ENCODE measurements at places on chromosomes 1 and 21. TPM values are rescaled to one million over a fixed set of nuclear protein-coding genes. Genes with fewer than 3 reads are reported as not detected.

DNA sequence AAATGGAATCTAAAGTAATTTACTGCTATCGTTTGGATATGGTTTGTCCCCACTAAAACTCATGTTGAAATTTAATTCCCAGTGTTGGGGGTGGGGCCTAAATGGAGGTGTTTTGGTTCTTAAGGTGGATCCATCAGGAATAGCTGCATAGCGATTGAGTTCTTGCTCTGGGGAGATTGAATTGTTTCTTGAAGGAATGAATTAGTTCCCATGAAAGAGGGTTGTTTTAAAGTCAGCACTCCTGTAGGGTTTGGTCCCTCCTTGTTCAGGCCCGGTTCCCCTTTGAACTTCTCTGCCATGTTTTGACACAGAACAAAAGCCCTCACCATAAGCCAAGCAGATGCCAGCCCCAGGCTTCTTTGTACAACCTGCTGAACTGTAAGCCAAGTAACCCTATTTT, 170.9 kb downstream of the COL11A1 start:
- H3K4me3 ChIP-seq, result no peak overlapping the region
- no peaks in the 10 kb centered on the region for H3K27me3 ChIP-seq
- no peaks in the 10 kb centered on the region for H3K4me1 ChIP-seq
- peak; percentile 31 for DNase-seq

OR6N1 gene
- total RNA-seq, result not detected

DNA sequence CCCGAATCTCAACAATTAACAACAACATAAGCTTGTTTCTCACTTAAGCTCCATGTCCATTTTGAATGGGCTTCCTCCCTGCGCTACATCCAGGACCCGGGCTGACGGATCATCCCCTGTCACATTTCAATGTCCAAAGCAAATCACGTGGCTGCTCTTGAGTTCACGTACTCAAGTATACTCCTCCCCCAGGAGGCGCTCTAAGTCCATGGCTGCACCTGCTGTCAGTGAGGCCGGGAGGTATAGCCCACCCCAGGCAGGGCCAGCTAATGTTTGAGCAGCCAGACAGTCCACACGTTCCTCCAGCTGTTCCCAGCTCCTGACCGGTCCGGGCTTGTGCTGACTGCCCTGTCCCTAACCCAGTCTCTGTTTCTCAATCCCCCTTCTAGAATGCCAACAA, 220.8 kb downstream of the SLC35F3 start:
- H3K27ac ChIP-seq, result no peak overlapping the region
- H3K36me3 ChIP-seq, result no peaks in the 10 kb centered on the region
- no peak overlapping the region for H3K4me3 ChIP-seq
- no peaks in the 10 kb centered on the region for H3K4me1 ChIP-seq
- no peaks in the 10 kb centered on the region for H3K27me3 ChIP-seq

GRCh38 chr1:33099290-33100118, 18.6 kb downstream of the AZIN2 start:
- H3K4me3 ChIP-seq, result no peak overlapping the region
- H3K36me3 ChIP-seq, result no peaks in the 10 kb centered on the region

DNA sequence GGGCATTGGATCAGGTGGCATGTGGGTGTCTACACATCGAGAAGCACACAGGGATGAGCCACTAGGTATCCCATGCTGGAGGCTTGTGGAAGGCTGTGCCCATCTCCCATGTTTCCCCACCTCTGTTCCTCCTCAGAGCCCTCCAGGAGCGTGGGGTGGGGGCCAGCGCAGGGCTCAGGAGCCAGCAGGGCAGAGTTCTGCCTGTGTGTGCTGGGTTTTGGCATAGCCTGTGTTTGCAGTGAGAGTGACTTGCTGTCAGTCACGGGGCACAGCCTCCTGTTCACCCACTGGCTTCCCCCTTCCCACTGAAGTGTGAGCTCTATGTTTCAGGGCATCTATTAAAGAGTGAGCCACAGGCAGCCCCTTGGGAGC, 10.4 kb downstream of the IBA57 start:
- no peak for DNase-seq
- no peaks in the 10 kb centered on the region for H3K27me3 ChIP-seq
- no peaks in the 10 kb centered on the region for H3K36me3 ChIP-seq
- H3K4me3 ChIP-seq, result no peak overlapping the region
- no peak overlapping the region for H3K27ac ChIP-seq

FAM163A gene
- total RNA-seq, result 0.08 TPM

ATAD3C gene
- total RNA-seq, result 0.45 TPM

DNA sequence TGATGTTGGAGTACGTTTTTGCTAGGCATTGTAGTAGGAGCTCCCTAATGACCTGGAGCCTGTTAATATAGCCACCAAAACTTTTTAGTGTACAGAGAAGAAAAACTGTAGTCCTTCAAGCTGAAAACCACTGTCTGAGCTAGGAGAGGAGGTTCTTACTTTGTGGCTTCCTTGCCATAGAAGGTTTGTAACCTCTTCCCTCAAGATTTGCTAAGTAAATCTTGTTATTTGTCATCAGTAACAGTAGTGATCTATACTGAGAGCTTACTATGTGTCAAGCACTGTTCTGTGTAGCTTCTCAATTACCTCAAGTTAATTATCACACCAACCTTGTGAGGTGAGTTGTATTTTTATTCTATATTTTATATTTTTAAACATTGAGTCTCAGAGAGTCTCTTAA, 21.2 kb upstream of the LRRC8C start:
- no peaks in the 10 kb centered on the region for H3K27me3 ChIP-seq
- H3K27ac ChIP-seq, result no peak overlapping the region
- peaks cover 11% of the 10 kb centered on the region for H3K4me1 ChIP-seq
- no peak overlapping the region for H3K4me3 ChIP-seq
- no peak for DNase-seq

DNA sequence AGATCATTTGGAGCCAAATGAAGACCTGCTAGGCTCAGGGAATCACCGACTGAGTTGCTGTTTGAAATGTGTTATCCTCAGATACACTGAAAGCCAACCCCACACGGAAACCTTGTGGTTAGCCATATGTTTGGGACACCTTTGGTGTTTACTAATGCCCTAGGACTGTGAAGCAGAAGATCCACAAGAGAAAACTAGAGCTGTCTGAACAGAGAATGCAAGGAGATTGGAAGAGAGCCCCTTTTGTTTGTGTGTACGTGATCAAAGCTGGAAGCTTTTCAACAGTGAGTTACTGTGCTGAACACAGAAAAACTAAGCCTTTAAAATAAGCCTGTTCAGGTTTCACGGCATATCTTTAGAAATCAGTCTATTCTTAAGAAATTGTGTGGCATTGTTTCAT, 908.2 kb upstream of the ADGRL2 start:
- peaks cover 10% of the 10 kb centered on the region for H3K4me1 ChIP-seq
- H3K4me3 ChIP-seq, result no peak overlapping the region
- no peak overlapping the region for H3K27ac ChIP-seq

DNA sequence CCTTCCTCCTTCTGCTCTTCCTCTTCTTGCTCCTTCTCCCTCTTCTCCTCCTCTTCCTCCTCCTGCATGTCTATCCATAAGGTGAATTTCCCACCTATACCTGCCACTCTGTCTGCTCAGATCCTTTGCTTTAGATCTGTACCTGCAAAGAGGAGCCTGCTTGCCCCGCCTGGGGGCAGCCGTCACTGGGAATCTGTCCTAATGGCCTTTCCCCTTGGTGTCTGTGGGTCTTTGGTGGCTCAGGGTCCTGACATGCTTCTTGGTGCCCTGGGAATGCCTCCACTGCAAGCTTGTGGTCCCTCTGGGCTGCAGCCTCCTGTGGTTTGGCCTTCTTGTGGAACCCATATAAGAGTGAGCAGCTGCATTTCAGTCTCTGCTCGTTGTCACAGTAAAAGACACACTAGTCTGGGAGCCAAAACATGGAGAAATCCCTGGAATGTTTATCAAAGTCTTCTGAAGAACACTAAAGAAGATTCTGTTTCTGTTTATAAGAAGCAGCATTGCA, 79.5 kb upstream of the CSF3R start:
- no peak for DNase-seq
- no peaks in the 10 kb centered on the region for H3K27me3 ChIP-seq
- H3K4me1 ChIP-seq, result peaks cover 6% of the 10 kb centered on the region
- no peaks in the 10 kb centered on the region for H3K36me3 ChIP-seq
- H3K4me3 ChIP-seq, result no peak overlapping the region
- no peak overlapping the region for H3K27ac ChIP-seq

GRCh38 chr1:242196101-242196500, 197.2 kb upstream of the MAP1LC3C start:
- H3K27ac ChIP-seq, result no peak overlapping the region
- peaks cover 17% of the 10 kb centered on the region for H3K4me1 ChIP-seq
- H3K36me3 ChIP-seq, result no peaks in the 10 kb centered on the region
- H3K27me3 ChIP-seq, result no peaks in the 10 kb centered on the region
- no peak overlapping the region for H3K4me3 ChIP-seq

SIK1 gene
- total RNA-seq, result 1.1 TPM

DNA sequence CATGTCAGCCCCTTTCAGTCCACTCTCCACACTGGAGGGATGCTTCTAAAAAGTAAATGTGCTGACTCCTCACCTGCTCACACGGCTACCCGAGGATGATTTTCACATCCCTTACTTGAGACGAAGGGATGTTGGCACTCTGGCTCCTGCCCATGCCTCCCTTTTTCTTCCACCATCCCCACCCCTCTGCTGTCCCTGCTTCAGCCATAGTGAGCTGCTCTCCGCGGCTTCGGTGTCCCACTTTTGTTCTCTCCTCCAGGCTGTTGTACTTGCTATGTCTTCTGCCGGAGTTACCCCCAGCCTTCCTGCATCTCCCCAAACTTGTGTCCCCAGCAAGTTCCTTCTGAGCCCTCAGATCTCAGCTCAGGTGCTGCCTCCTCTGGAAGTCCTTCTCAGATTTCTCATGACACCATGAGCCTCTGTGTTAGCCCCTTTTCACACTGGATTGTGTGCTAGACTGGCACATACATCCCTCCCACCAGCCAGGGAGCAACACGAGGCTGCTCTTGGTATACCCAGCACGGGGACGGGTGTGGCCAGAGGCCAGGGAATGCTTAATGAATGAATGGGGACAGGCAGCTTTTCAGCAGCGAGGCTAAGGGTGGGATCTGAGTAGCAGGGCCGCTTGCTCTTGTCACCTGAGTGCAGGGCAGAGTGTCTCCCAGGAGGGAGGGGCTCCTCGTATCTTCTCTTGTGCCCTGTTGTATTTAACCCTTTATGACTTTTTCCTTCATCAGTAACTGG, 1.3 kb downstream of the ACOT11 start:
- H3K4me3 ChIP-seq, result no peak overlapping the region
- H3K4me1 ChIP-seq, result peaks cover 8% of the 10 kb centered on the region
- H3K27me3 ChIP-seq, result no peaks in the 10 kb centered on the region

ARHGEF19 gene
- 46.4 TPM for total RNA-seq

DNA sequence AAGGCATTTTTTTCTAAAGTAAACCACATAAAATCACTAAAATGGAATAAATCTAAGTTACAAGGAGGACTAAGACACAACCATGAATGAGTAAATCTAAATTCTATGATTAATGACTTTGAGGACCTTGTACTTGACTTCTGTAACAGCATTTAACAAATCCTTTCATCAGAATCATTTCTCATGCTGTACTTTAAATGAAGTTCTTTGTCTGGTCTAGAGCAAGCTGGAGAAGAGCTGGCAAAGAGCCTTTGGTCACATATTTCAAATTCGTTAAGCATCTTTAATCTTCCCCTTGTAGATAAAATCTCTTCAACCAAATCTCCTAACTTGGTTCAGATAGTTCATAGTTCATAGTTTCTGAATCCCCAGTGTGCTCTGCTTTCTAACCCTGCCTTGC, 405.4 kb downstream of the PTPRC start:
- no peaks in the 10 kb centered on the region for H3K27me3 ChIP-seq
- no peaks in the 10 kb centered on the region for H3K4me1 ChIP-seq
- DNase-seq, result no peak

DNA sequence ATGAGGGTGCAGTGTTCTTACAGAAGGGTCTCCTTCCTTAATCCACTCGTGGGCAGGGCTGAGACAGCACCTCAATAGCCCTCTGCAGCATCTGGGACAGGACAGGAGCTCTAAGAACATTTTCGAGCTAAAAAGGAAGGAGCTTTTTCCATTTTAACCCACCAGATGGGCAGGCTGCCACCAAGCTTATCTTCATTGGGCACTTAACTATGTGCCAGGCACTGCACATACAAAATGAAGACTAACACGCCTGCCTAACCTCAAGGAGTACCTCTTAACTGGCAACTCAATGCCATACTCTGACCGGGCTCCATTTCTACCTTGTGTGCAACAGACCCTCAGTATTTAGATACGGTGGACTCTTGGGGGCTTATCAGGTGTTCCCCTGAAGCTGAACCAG, 48.2 kb downstream of the SSBP3 start:
- peak overlapping the region; percentile 55 for H3K27ac ChIP-seq
- DNase-seq, result no peak
- peaks cover 80% of the 10 kb centered on the region for H3K4me1 ChIP-seq
- no peaks in the 10 kb centered on the region for H3K27me3 ChIP-seq

MPL gene
- total RNA-seq, result not detected

GRCh38 chr21:45870851-45871615, 110.5 kb upstream of the COL6A1 start:
- no peak overlapping the region for H3K4me3 ChIP-seq
- no peaks in the 10 kb centered on the region for H3K36me3 ChIP-seq
- H3K27me3 ChIP-seq, result no peaks in the 10 kb centered on the region
- DNase-seq, result no peak

DNA sequence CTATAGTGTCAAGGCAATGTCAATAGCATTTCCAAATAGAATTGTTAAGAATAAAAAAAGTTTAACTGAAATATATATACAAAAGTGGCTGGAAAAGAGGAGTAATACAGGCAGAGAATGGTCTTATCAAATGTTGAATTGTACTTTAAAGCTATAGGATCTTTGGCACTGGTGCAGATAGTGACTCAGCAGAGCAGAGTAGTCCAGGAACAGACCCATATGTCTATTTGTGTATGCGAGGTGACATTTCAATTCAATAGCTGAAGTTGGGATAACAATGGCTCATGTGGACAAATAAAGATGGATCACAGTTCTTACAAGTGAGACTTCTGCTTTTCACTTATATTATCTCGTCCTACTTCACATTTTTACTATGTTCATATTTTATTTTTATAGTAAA, 543.0 kb upstream of the B3GALT2 start:
- no peak overlapping the region for H3K27ac ChIP-seq
- DNase-seq, result no peak
- H3K27me3 ChIP-seq, result peaks cover 56% of the 10 kb centered on the region

- H3K4me1 ChIP-seq, result no peaks in the 10 kb centered on the region
- H3K27ac ChIP-seq, result no peak overlapping the region
- no peak overlapping the region for H3K4me3 ChIP-seq
- peaks cover 95% of the 10 kb centered on the region for H3K36me3 ChIP-seq
- DNase-seq, result no peak
- H3K27me3 ChIP-seq, result no peaks in the 10 kb centered on the region
Observed at GRCh38 chr1:19123837-19124236, 86.2 kb downstream of the UBR4 start.

GRCh38 chr1:47867438-47868347, 129.5 kb downstream of the TRABD2B start:
- no peak overlapping the region for H3K27ac ChIP-seq
- no peaks in the 10 kb centered on the region for H3K27me3 ChIP-seq
- H3K36me3 ChIP-seq, result no peaks in the 10 kb centered on the region
- no peaks in the 10 kb centered on the region for H3K4me1 ChIP-seq
- no peak for DNase-seq
- H3K4me3 ChIP-seq, result no peak overlapping the region

GREM2 gene
- 0.12 TPM for total RNA-seq

KIRREL1 gene
- total RNA-seq, result 35.2 TPM

GRCh38 chr1:62590255-62590969, 6.9 kb upstream of the ANGPTL3 start:
- DNase-seq, result no peak
- H3K27me3 ChIP-seq, result no peaks in the 10 kb centered on the region
- H3K36me3 ChIP-seq, result no peaks in the 10 kb centered on the region
- H3K4me3 ChIP-seq, result no peak overlapping the region

All from GM23338 (cell line).